ENCODE measurements at places on chromosomes 4 and X.

DNA sequence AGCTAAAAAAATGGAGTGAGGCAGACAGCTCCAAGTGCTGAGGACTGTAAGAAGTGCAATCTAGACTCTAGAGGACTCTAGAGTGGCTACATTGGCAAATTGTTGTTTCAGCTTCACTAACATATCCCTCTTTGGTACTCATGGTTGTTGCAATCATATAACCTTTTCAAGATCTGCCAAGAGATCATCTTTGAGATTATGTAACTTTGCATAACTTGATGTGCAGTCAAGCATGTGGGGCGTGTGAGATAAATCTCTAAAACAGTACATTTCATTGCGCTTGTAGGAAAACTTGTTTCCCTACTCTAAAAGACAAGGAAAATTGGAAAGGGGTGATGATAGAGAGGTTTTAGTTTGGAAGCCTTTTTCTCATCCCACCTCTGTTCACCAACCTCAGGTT lies 11.2 kb upstream of the BRS3 start:
- DNase-seq: no peak

GRCh38 chr4:102143433-102143832 lies 201.8 kb downstream of the SLC39A8 start:
- no peak for DNase-seq

DNA sequence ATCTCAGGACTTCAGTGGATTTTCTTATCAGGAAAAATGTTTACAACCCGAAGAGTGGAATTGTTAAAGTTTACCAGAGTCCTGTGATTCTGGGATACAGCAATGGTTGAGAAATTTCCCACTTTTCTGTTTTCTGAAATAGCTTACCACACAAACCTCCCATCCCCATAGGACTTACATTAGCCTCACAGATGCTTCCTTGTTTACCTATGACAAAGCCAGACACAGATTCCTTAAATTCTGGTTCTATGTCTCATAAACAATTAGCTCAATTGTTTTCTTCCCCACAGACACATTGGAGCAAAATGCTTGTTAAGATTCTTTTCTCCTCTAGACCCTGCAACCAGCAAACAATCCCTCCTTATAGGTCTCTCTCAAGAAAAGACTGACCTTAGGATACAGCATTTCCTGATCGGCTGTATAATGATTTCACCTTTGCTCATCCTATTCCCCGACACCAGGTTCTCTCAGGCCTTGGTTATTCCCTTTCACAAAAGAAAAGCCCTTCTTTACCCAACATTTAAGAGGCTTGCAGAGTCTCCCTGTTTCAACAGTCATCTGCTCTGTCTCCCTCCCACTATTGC lies 886.2 kb downstream of the ARAP2 start:
- DNase-seq: no peak

DNA sequence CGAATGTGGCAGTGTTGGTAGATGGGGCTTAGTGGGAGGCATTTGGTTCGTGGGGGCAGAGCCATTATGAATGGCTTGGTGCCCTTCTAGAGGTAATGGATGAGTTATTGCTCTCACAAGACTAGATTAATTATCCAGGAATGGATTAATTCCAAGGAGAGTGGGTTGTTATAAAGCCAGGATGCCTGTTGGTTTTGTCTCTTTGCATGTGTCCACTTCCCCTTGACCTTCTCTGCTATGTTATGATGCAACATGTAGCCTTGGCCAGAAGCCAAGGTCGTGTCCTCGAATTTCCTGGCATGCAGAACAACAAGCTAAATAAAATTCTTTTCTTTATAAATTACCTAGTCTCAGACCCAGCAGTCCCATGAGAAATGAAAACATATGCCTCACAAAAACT lies 111.2 kb upstream of the PLS3 start:
- DNase-seq: no peak

- no peak for DNase-seq
These were observed 32.0 kb downstream of the F8 start for GRCh38 chrX:154990496-154990895.

DNA sequence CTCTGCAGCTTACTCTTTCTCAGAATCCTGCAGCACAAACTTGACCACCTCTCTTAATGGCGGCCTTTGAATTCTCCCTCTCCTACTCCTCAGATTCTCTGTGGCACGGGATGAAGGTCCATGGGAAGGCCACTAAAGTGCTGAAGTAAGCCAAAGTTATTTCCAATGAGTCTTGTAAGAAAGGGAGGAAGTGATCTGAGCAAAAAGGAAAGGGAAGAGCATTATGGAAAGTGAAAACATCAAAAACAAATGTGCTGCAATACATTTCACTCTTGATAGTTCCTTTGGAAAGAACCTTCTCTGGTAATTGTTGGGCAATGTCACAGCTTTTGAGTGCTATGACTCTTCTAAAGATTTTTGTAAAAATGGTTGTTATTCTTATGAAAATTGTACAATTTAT lies 54.3 kb upstream of the CAMK2D start:
- DNase-seq: no peak

DNA sequence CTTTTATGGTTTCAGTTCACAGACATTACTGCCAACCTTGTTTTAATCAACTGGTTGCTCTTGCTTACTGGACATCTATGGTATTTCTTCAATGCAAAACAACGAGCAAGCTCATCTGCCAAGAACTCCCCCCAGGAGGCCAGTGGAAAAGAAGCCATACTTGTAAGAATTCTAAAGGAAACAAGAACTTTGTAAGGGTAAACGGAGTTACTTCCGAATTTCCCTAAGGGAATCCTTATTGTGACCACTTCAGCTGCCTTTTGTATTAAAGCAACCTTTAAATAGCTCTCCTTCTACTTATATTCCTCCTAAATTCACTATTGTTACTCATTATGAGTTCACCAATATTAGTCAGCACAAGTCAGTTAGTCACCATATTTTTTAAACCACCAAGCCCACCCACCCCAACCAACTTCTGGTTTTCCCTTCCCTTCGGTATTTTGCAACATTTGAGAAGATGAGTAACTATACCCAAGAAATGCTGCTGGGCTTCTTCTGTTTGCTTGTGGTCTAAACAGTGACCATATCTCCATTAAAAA lies 602.8 kb upstream of the DIPK2B start:
- DNase-seq: no peak

DNA sequence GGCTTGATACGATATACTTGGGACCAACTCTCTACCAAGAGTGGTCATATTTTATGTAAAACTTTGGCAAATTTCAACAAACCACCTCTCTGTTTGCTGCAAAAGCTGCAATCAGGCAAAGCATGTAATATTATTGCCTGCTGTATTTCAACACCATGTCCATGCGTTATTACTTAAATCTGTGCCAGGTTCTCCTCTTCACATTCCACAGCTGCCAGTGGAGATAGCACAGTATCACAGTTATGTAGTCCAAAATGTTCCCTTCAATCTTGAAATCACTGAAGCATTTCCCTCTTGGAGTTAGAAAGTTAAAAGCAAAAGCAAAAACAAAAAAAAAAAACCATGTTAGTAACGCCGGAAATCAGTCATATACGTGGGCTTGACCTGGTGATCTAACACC lies 396.7 kb upstream of the MAGEC2 start:
- DNase-seq: no peak

- no peak for DNase-seq
These were observed 22.1 kb downstream of the STAP1 start for GRCh38 chr4:67580577-67580976.

DNA sequence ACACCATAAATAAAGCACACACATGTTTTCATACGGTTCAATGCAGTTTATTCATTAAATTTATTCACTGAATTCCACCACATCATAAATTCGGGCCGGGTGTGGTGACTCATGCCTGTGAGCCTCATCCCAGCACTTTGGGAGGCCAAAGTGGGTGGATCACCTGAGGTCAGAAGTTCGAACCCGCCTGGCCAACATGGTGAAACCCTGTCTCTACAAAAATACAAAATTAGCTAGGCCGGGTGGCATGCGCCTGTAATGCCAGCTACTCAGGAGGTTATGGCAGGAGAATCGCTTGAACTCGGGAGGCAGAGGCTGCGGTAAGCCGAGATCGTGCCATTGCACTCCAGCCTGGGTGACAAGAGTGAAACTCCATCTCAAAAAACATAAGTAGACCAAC lies 131.6 kb downstream of the PDS5A start:
- no peak for DNase-seq

GRCh38 chrX:69320116-69320515 lies 154.9 kb upstream of the PJA1 start:
- DNase-seq: no peak

DNA sequence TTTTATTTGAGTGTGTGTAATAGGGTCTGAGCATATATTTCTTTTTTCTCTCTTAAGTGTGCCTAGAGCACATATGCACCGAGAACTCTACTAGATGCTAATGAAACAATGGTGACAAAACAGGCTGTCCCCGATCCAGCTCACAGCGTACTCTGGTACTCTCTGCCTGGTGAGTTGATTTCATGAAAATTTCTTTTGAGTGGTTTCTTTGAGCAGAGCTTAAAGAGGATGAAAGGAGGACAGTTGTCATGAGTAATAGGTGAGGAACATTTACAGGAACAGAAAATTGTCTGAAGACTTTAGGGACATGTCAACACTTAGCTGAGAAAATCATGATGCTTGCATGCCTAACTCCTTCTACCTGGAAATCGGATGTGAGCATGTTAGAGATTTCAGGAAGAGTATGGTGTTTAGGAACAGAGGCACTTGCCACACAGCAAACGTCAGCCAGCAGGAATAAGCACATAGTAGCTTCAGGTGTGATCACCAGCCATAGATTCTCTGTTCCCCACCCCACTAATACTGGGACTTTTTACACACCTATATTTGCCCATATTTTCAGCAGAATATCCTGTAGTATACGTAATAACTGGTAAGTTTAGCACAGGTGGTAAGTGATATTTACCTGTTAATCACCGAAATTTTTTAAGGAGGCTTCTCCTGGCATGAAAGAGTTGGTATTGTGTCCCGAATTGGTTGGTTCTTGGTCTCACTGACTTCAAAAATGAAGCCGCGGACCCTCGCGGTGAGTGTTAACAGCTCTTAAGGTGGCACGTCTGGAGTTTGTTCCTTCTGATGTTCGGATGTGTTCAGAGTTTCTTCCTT lies 111.1 kb downstream of the ZNF330 start:
- DNase-seq: no peak

- no peak for DNase-seq
These were observed 20.9 kb downstream of the PAGE4 start for GRCh38 chrX:49850028-49850427.

- DNase-seq: no peak
These were observed 6.9 kb downstream of the UBA1 start for GRCh38 chrX:47200385-47201150.

DNA sequence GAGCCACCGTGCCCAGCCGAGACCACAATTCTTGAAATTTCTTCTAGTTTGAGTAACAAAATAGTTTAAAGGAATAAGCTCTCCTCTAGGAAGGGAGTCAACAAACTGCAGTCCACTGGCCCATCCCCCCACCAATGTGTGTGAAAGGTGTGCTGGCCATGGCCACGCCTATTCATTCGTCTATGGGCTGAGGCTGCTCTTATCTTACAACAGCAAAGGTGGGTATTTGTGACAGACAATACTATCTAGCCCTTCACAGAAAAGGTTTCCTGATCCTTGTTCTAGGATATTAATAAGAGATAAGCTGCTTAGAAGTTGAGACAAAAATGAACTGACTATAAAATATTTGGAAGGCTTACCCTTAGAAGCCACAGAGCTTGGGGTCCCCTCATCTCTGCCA lies 41.2 kb downstream of the BEND2 start:
- DNase-seq: no peak

GRCh38 chr4:98688411-98689290 lies 30.2 kb upstream of the TSPAN5 start:
- DNase-seq: no peak

GRCh38 chr4:39486221-39486804 lies 27.5 kb downstream of the LIAS start:
- DNase-seq: no peak

DNA sequence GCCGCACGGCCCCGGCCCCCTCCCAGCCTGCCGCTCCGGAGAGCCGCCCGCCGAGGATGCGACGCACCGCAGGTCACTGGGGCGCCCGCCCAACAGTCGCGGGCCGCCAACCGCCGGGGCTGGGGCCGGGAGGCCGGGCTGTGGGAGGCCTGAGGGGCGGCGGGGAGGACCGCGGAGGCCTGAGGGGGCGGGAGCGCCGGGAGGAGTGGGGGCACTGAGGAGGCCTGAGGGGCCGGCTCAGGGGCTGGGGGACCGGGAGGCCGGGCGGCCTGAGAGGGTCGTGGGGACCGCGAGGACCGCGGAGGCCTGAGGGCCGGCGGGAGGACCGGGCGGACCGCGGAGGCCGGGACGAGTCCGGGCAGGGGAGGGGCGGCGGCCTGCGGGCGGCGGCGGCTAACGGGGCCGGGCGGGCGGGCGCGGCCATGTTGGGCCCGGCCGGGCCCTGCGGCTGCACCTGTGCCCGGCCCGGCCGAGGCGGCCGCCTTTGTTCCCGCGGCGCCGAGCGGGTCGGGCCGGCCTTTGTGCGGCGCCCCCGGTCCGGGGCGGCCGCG lies 353 bp downstream of the NSD2 start:
- no peak for DNase-seq

- no peak for DNase-seq
These were observed 13.4 kb downstream of the LRIT3 start for GRCh38 chr4:109861271-109861670.

- DNase-seq: no peak
These were observed 107.4 kb upstream of the FTHL17 start for GRCh38 chrX:31179203-31179602.

DNA sequence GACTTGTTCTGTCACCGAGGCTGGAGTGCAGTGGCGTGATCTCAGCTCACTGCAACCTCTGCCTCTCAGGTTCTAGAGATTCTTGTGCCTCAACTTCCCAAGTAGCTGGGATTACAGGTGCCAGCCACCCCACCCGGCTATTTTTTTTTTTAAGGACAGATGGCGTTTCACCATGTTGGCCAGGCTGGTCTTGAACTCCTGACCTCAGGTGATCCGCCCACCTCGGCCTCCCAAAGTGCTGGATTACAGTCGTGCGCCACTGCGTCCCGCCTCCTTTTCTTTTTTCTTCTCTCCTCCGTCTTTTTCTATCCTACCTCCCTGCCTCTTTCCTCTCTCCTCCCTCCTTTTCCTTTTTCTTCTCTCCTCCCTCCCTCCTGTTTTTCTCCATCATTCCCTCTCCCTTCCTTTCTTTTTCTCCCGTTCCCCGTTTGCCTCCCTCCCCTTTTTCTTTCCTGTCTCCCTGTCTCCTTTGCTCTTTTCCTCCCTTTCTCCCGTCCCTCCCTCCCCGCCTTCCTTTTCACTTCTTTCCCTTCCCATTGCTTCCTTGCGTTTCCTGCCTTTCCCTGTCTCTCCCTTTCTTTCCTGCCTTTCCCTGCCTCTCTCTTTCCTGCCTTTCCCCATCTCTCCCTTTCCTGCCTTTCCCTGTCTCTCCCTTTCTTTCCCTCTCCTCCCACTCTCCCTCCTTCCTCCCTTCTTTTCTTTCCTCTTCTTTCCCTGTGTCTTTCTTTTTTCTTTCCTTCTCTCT lies 2.1 kb upstream of the SLC25A6 start:
- DNase-seq: no peak

- no peak for DNase-seq
These were observed 280.8 kb downstream of the ANKRD50 start for GRCh38 chr4:124431653-124432192.

Data from stimulated activated CD4-positive, alpha-beta T cell treated with anti-CD3 and anti-CD28 coated beads, TNF-alpha, amount 100 ng/mL, for 1 hour (primary cell).